Fibroblast of skin of abdomen (primary cell): ENCODE measurements at places on chromosomes 16 and 17.

- no peak for DNase-seq
Observed at GRCh38 chr17:77173104-77173503, 32.3 kb downstream of the SEC14L1 start.

DNA sequence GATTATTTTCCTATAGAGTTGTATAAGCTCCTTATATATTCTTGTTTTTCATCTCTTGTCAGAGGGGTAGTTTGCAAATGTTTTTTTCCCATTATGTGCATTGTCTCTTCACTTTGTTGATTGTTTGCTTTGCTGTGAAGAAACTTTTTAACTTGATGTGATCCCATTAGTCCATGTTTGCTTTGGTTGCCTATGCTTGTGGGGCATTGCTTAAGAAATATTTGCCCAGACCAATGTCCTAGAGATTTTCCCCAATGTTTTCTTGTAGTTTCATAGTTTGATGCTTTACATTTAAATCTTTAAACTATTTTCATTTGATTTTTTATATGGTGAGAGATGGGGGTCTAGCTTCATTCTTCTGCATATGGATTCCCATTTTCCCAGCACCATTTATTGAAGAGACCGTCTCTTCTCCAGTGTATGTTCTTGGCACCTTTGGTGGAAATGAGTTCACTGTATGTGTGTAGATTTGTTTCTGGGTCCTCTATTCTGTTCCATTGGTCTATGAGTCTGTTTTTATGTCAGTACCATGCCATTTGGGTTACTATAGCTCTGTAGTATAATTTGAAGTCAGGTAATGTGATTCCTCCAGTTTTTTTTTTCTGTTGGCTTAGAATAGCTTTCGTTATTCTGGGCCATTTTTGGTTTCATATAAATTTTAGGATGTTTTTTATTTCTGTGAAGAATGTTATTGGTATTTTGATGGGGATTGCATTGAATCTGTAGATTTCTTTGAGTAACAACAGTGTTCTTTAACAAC is 165.8 kb downstream of the ABCA8 start:
- no peak for DNase-seq

DNA sequence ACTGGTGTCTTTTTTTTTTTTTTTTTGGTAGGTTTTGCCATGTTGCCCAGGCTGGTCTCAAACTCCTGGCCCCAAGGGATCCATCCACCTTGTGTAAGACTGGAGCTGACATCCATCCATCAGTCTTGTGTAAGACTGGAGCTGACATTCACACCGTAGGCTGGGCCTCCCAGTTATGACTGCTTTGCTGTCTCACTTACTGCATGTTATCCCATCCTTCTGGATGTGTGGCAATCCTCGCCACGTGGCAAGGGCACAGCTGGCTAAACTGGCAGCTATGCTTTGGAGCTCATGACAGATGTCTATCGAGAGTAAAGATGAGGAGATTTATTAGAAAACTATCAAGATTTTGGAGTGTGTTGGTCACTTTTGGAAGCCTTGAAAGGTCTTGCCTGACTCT is 115.1 kb downstream of the ABCA8 start:
- no peak for DNase-seq

DNA sequence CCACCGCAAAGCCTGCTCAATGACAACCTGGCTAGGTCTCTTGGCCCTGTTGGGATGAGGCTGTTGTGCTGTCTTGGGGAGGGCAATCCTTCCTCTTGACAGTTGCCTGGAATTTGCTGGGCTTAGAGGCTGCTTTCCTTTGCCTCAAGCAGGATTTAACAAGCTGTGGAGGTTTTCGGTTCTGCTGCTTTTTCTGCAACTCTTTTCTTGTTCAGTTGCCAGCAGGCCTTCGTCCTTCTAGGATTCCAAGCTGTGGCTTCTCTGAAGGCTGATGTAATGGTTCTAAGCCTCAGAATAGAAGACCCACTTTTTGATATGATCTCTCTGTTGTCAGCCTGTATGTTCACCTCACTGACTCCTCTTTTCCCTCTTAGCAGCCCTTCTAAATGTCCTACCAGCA is 149.5 kb upstream of the HS3ST4 start:
- DNase-seq: no peak

DNA sequence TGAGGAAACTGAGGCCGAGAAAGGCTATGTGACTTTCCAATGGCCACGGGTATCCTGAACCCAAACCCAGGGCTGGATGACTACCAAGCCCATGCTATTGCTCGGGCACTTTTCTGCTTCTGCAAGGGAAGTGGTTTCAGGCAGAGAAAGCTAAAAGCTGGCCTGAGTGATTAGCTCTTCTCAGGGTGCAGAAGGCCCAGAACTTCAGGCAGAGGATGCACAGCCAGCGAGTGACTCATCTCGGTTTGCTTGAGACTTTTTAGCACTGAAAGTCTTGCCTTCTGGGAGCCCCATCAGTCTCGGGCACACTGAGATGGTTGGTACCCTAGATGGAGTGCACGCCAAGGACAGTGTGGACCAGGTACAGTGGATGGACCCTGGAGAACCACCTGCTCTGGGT is 129.5 kb upstream of the SDK2 start:
- DNase-seq: peak; percentile 18

- DNase-seq: peak; percentile 4
Observed at GRCh38 chr17:80220736-80221215, 549 bp downstream of the SLC26A11 start.

GRCh38 chr16:68374961-68375660 is 64.3 kb downstream of the PRMT7 start:
- DNase-seq: no peak

DNA sequence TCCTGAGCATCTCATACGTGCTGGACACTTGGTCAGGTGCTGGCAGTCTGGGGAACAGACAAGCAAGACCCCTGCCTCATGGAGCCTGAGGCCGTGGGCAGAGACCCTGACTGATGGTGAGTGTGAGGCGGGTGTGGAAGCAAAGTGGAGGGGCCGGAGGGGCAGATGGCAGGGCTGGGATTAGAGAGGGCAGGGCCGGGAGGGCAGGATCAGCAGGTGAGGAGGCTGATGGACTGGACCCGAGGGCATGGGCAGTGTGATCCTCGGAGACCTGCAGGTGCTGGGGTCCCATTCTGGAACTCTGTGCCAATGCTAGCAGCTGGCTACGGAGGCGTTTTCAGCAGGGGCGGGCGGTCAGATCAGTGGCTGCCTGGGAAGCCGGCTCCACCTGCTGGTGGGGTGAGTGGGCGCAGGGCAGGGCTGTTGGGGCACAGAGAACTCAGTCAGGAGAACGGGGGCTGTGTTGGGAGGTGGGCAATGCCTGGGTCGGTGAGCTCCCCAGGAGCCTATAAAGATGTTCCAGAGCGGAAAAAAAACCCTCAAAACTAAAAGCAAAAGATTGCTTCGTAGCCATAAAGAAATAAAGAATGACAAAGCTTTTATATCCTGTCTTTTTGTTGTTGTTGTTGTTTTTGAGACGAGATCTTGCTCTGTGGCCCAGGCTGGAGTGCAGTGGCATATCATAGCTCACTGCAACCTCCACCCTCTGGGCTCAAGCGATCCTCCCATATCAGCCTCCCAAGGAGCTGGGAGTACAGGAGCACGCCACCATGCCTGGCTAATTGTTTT is 8.9 kb upstream of the C16orf74 start:
- DNase-seq: no peak

DNA sequence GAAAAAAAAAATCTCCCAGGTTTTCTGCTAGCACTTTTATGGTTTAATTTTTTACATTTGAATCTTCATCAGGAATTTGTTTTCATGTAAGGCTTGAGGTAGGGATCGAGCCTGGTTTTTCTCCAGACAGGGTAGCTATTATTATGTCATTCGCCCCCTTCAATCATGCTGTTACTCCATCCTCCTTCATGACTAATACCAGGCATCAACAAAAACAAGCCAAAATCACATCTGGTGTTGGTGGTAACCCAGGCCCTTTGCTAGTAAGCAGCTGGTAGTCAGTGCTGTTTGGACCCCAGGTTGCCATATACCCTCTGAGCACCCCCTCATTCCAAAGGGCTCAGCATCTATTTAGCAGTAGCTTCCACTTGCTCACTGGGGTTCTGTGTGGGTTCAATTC is 29.5 kb downstream of the DRC3 start:
- DNase-seq: no peak

DNA sequence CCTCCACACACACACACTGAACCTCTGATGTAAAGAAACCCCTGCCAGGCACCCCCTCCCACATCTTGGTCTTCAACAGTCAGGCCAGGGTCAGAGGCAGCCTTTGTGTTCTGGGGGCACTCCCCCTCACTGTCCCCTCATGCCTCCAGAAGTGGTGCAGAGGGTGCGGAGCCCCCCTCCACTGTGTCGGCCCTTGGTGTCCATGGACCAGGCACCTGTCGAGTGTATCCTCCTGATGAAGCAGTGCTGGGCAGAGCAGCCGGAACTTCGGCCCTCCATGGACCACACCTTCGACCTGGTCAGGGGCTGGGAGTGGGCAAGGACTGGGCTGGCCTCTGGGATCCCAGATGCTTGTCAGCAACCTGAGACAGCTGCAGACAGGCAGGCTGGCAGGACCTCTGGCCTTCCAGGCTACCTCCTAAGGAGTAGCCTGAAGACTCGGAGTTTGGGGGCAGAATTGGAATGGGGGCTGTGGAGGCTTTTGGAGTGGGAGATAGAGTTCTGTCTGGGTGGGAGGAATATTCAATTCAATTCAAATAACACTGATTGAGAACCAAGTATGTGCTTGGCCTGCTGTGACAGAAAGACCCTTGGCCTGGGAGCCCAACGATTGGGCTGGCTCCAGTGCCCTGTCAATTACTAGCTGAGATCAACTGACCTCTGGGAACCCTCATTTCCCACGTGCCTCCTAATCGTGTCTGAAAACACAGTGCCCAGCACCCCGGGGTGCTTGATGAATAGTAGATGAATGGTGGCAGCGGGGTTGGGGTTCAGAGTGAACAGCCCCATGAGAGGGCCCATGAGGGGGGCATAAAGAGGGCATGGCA is 11.5 kb downstream of the GUCY2D start:
- DNase-seq: no peak

- no peak for DNase-seq
Observed at GRCh38 chr16:1909561-1910231, 8.5 kb downstream of the HS3ST6 start.

DNA sequence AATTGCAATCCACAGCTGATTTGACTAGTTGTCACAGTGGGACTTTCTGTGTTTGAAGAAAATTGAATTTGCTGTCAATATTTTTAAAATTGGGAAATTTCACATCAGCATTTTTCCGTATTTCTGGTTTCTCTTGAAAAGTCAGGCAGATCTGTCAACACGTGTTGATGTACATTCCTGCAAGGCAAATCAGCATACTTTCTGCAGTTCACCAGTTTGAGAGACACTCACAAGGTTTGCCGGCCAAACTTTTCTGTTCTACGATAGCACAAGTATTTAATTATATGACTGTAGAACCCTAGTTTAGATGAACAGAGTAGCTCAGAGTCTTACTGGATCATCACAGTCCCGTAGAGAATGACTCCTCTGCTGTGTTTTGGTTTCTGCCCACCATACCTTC is 102.0 kb downstream of the ADAMTS18 start:
- DNase-seq: peak; percentile 57

- peak; percentile 30 for DNase-seq
Observed at GRCh38 chr16:13305019-13305755, 403.8 kb downstream of the SHISA9 start.

DNA sequence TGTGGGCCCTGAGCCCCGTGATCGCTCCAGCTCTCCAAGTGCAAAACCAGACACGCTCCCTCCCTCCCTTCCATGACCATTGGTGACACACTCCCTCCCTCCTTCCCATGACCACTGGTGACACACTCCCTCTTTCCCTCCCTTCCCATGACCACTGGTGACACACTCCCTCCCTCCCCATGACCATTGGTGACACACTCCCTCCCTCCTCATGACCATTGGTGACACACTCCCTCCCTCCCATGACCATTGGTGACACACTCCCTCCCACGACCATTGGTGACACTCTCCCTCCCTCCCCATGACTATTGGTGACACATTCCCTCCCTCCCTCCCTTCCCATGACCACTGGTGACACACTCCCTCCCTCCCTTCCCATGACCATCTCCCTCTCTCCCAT is 56.3 kb downstream of the LMF1 start:
- peak; percentile 5 for DNase-seq

DNA sequence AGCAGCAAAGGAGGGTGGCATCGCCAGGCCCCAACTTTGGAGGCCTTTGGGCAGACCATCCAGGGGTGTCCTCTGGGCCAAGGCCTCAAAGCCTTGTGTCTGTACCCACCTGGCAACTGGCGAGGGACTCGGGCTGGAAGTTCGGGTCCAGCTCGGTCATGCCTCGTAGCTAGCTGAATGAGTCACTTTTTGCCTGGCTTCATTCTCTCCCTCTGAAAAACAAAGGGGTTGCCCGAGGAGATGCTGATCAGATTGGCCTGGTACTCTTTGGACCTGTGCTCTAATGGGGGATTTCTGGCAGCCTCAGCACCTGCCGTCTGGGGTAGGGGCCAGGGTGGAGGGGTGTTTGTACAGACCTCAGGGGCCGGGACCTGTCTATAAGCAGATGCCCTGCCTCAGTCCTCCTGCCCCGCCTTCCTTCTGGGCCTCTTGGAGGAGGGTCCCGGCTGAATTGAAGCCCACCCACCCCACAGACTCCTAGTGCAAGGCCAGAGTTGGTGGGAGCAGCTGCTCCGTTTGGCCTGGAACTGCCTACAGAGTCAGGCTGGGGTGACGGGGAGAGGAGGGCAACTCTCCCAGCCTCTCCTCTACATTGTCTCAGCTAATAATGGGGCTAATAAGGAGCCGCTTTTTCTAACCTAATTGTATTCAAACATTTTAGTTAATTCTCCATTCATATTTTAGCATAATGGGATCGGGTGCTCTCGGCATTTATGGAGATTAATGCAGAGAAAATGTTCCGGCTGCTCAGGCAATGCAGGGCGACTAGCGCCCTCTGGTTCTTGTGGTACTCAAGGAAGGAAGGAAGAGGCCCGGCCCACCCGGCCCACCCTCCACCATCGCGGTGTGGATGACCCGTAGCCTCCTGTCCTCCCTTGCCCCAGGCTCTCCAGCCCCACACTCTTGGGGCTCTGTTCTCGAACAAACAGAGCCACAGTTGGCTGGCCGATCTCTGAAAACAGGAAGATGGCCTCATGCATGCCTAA is 21.4 kb upstream of the ABCC3 start:
- no peak for DNase-seq

GRCh38 chr16:72189865-72190371 is 18.0 kb upstream of the PMFBP1 start:
- DNase-seq: peak; percentile 44

- DNase-seq: peak; percentile 85
Observed at GRCh38 chr16:56742030-56742984, 12.4 kb downstream of the NUP93 start.

- DNase-seq: no peak
Observed at GRCh38 chr17:77814091-77814772, 144.3 kb upstream of the TNRC6C start.
